ENCODE measurements at places on chromosomes 1 and 21.

- no peak for DNase-seq
These were observed 60.3 kb upstream of the CCDC190 start for GRCh38 chr1:162921311-162921710.

DNA sequence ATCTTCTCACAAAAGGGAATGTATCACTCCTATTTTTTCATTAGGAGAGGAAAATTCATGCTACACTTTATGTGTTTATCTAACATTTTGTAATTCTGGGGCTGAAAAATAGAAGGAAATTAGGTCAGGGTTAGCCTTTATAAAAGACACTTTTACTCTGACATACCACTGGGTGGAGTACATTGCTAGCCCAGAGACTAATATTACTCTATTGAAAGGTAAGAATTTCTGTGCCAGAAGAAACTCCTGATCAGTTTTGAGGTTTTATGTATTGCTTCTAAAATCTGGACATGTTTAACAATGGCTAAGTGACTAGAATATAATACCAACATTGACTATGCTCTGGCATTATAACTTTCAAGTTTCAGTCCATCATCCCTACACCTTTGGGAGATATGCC is 724.6 kb downstream of the USP25 start:
- no peak for DNase-seq

DNA sequence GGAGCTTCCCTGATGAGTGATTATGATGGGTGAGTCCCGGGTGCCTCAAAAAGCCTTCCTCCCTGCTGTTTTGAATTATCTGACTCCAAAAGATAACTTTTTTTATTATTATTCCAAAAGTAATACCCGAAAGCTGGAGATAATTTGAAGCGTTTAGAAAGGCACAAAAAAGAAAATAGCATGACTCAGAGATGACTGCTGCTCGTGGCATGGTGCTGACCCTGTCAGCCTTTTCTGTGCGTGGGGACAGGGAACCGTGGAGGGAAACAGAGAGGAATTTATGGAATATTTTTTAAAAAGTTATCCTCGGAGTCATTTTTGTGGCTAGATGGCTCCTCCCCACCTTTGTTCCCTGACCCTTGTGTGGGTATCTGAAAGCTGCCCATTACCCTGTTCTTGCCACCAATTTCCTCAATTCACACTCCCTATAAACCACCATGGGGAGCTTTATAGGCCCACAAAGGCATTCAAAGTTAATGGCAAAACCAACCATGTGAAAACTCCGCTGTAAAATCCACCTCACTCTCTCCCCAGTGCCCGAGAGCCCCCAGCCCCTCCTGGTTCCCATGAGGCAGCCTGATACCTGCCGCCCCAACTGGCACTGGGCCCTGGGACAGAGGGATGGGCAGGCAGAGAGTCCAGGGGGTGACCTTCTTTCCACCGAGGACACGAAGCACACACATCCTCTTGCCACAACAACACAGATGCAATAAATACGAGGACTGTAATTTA is 37.5 kb downstream of the IGSF21 start:
- no peak for DNase-seq

DNA sequence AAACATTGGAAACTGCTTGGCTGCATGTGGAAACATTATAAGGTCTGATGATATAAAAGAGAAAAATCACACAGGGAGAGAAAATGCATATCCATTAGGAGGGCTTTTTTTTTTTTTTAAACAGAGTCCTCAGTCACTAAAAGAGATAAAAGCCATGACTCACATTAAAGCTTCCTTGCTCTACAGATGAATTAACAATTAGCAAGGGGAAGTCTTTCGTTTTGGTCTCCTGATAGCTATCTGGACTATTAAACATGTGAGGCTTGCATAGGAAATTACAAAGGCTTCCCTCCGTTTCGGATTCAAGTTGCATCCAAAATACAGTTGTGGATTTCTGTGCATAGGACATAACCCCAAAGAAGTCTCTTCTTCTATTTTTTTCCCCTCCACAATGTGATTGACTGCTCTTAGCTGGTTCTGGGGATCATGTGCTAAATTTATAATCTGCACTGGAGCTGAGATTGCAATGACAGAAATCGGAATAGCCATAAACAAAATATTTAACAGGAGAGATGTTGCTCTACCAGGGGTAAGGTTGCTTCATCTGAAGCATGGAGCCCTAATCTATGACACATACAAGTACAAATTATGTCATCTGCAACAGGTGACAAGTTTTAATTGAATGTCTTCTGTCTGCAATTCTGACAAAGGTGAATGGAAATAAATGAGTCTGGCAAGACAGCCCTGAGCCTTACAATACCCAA is 146.8 kb downstream of the ESRRG start:
- DNase-seq: no peak

GRCh38 chr1:156095906-156096508 is 13.7 kb upstream of the MEX3A start:
- no peak for DNase-seq

GRCh38 chr1:44015206-44015605 is 16.1 kb downstream of the SLC6A9 start:
- DNase-seq: no peak

DNA sequence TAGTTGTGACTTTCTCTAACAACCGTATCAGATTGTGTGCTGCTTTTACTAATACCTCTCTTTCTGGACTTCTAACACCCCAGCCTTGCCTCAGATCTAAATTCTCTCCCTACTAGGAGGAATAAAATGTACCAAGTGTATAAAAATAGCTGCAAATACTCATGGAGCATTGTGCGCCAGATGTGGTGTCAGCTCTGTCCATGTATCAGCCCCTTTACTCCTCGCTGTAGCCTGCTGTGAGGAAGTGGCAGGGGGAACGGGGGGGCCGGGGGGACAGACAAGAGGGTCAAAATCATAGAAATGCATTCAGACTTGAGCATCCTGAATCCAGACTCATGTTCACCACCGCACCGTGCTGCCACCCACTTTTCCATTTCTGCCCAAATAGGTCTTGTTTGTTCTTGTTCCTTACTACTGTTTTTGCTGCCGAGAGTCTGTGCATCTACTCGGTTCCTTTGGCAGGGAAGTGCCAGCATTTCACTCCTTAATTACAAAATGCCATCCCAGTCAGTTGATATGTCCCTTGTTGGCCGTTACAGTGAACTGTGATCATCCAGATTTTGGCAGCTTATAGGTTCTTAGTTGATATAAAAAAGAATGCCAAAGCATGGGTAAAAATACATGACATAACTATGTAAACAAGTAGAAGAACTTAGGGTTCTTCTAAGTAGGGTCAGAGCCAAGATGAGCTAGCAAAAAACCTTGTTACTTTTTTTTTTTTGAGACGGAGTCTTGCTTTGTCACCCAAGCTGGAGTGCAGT is 76.4 kb downstream of the UBE4B start:
- no peak for DNase-seq

GRCh38 chr1:47758341-47759250 is 238.6 kb downstream of the TRABD2B start:
- no peak for DNase-seq

- peak; percentile 99 for DNase-seq
These were observed at the start of gene PITHD1 for GRCh38 chr1:23777979-23778814. PITHD1 (plus strand) TSS chr1:23778418; CDS start chr1:23778516, 98 bp downstream.

GRCh38 chr1:43319288-43319687 is 18.3 kb upstream of the MPL start:
- DNase-seq: no peak

GRCh38 chr1:182580736-182581135 is 8.3 kb downstream of the RNASEL start:
- no peak for DNase-seq

DNA sequence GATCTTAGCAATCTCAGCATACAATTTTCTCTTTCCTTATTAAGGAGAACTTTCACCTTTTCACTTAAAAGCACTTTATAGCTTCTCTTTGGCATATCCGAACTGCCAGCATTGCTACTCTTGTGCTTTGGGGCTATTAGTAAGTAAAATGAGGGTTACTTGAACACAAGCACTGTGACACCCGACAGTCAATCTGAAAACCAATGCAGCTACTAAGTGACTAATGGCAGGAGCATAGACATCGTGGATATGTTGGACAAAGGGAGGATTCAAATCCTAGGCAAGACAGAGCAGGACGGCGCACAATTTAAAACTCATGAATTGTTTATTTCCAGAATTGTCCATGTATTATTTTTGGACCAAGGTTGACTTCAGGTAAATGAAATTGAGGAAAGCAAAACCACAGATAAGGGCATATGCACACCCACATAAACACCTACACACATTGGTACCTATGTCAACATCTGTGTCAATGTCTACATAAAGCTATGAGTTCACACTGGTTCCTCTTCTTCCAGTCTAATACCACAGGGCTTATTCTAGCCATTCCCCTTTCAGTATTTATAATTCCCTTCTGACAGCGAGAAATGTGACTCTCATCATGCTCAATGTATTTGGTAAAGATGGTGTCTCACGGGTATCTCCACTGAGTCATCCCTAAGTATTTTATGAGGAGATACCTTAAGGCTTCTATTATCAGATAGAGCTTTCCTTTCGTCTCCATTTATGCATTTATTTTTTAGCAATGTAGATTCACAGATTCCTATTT is 75.3 kb upstream of the RALGPS2 start:
- no peak for DNase-seq

GRCh38 chr1:52153898-52154297 is 12.0 kb downstream of the ZFYVE9 start:
- DNase-seq: no peak

DNA sequence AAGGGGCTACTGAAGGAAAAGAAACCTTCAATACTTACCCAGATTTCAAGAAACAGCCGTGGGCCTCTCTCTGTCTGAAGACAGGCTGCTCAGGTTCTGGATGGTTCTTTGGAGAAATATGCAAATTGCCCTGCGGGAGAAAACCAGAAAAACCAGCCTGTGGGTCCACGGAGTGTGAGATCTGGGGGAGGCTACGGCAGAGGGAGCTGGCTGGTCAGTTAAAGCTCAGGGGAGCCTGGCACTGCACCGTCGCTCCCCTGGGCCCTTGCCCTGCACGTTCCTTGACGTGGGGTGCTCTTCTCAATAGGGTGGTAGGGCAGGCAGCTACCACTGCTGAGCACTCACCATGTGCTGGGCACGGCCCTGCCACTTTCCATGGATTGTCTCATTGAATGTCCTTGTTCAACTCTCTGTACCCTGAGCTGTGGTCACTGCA is 12.7 kb downstream of the TMCO4 start:
- DNase-seq: no peak

DNA sequence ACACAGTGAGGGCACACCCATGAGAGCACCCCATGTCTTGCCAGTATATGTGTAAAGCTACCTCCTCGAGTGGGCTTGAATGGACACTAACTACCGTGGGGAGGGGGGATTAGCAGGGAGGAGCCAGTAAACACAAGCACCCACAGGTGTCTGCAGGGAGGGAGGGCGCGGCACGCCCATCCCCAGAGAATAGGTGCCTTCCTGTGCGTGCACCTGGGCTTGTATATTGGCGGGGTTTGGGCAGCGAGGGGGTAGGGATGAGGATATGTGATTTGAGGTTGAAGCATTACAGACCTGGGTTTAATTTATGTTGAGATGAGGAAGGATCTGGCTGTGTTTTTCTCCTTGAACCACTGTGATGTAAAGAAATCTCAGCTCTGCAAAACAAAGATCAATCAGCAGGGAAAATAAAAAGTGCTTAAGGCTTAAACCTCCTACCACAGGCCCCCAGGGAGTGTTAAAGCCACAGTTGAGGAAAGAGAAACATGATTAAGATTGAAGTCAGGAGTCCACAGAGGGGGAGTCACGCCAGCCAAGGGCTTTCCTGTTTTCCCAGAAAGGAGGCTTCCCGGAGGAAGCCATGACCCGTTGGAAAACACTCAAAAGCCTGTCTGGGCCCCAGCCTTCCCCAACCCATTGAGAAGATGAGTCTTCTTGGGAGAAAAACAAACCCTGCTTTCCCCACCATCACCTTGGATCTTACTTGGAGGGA is 80.0 kb downstream of the CAMK2N1 start:
- DNase-seq: no peak

DNA sequence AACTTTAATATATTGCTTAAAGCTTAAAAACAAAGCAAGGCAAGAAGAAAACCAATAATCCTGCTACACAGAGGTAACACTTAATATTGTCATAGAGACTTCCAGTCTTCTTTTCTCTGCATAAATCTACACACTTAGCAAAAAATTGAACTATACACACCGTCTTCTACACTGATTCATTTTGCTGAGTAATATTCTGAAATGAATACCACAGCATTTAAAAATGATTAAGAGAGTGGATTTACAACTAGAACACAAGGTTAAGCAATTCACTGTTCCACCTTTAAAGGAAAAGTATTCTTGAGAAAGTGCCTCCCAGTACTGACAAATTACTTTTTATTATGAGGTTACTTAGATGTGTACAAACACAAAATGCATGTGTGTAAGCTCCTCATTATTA is 22.2 kb upstream of the ITPKB start:
- DNase-seq: no peak

DNA sequence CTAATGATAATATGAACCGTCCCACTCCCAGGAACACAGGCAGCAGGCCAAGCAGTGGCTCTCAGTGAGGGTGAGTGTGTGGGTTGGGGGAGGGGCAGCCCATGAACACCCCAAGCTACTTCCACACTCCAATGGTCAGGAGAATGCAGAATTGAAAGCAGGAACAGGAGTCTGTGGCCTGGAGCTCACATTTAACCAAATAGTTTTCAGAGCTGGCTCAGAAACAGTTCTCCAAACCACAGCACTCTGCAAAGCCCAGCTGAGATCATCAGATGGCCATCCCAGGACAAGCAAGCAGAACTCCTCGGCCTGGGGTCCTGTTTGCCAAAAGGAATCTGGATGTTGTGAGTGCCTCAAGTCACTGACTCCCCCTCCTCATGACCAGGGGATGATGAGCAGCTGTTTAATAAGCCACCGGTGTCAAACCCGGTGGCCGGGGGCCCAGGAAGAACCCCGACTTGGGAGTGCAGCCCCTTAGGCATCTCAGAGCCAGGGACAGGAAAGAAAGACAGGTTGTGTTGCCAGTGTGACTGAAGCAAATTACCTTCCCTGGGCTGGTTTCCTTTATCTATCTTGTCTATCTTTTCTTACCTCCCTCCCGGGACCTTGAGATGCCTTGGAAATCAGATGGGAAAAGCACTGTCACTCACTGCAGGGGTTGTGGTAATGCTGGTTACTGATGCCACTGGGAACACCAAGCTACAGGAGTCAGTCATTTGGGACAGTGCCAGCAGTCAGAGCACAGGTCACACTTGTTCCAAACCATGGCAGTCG is 20.4 kb downstream of the DEGS1 start:
- no peak for DNase-seq

DNA sequence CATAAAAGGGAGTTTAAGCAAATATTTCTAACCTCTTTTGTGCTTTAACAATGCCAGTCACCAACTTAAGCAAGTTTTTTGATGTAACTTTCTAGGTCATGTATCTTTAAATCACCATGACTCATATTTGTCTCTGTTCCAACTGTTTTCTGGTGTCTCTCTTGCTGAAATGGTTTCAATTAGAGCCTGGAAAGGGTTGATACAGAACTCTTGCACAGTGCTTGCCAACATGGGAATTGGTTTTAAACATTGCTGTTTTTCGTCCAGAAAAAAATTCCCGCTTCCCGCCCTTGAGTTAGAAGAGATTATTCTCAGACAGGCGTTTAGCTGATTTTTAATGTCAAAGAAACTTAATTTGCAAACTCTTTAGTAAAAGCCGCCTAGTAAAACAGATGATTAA is 46.4 kb upstream of the SLC22A15 start:
- no peak for DNase-seq

- DNase-seq: no peak
These were observed 31.7 kb downstream of the PRMT2 start for GRCh38 chr21:46666941-46667740.

Measured in hematopoietic multipotent progenitor cell treated with erythropoietin and hydrocortisone succinate and interleukin-3 and kit ligand, for 8 days (in vitro differentiated cells).